Upper lobe of left lung (tissue), 6 donors: ENCODE measurements at places on chromosomes 6 and 20. TPM values are rescaled to one million over a fixed set of nuclear protein-coding genes. Genes with fewer than 3 reads are reported as not detected.

The BEND3 gene
- 3.4 TPM for total RNA-seq

The SEMG2 gene
- total RNA-seq, result not detected

The LKAAEAR1 gene
- 7.0 TPM for total RNA-seq

The GNAS-AS1 gene
- 0.54 TPM for total RNA-seq

The METTL24 gene
- 2.1 TPM for total RNA-seq

The SYCP2 gene
- 1.2 TPM for total RNA-seq

The IRF4 gene
- total RNA-seq, result 1.7 TPM

The RXRB gene
- total RNA-seq, result 51.3 TPM

The MATN4 gene
- 0.30 TPM for total RNA-seq

The GTSF1L gene
- total RNA-seq, result not detected
